ENCODE measurements at places on chromosomes 1 and 21.

DNA sequence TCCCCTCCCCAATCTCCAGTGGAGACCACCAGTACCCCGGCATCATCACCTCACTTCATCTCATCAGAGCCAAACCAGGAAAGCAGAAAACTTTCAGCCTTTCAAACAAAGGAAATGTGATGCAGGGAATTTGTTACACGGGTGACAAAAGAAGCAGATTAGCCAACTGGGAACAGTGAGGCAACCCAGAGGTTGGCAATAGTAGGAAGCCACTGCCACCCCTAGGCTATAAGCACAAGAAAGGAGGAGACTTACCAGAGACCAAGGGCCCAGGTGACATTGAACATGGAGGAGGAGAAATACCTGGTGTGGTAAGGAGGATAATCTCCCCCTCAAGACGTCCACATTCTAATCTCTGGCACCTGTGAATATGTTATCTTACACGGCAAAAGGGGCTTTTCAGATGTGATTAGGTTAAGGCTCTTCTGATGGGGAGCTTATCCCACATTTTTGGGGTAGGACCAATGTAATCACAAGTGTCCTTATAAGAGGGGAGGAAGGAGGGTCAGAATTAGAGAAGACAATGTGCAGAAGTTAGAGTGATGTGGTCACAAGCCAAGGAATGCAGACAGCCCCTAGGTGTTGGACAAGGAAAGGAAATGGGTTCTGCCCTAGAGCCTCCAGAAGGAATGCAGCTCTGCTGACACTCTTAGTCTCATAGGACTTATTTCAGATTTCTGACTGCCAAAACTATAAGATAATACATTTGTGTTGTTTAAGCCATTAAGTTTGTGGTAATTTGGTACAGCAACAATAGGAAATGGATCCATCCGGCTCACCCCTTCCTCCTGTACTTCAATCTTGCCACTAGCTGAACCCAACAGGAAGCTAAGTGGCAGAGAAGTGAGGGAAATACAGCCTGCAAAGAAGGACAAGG, 83.6 kb upstream of the VAV3 start:
- H3K4me1 ChIP-seq = peaks cover 34% of the 10 kb centered on the region
- H3K36me3 ChIP-seq = no peaks in the 10 kb centered on the region
- H3K4me3 ChIP-seq = no peak overlapping the region
- no peak overlapping the region for H3K27ac ChIP-seq
- H3K27me3 ChIP-seq = no peaks in the 10 kb centered on the region
- no peak for DNase-seq

GRCh38 chr1:7943251-7943650, 2.6 kb upstream of the TNFRSF9 start:
- H3K4me1 ChIP-seq = peaks cover 26% of the 10 kb centered on the region
- no peaks in the 10 kb centered on the region for H3K27me3 ChIP-seq
- no peak overlapping the region for H3K27ac ChIP-seq

GRCh38 chr1:244350027-244350426, 101.7 kb downstream of the ADSS2 start:
- no peak overlapping the region for H3K4me3 ChIP-seq
- DNase-seq = no peak
- H3K27ac ChIP-seq = no peak overlapping the region
- peaks cover 4% of the 10 kb centered on the region for H3K4me1 ChIP-seq
- no peaks in the 10 kb centered on the region for H3K36me3 ChIP-seq
- no peaks in the 10 kb centered on the region for H3K27me3 ChIP-seq

DNA sequence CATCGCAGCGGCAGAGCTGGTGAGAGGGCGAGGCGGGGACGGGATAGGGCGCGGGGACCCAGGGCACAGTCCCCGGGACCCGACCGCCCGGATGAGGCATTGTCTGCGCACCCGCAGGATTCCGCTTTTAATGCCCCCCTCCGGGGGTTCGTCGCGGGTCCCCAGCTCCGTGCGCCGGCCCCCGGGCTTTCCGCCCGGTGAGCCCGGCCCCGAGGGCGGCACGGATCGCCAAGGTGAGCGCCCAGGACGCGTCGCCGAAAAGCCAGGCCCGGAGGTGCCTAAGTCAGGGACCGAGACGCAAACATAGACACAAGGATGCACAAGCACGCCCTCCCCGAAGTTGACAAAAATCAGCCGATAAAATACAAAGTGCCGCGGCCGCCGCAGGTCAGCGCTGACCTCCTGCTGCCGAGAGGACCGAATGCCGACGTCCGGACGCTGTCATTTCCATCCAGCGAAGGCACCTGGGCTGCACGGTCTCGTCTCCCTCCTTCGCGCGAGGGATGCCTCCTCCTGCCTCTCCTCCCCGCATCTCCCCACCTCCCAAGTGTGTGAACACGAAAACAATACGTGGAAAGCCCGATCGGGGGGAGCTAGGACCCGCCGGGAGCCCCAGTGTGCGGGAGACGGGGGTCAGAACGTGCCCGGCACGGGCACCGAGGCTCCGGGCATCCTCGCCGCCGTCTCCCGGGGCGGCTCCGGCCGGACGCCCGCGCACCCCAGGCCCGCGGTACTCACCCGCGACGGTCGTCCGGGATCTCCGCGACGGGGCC, 101.1 kb upstream of the SOD1 start:
- no peak overlapping the region for H3K27ac ChIP-seq
- peaks cover 19% of the 10 kb centered on the region for H3K4me1 ChIP-seq
- no peaks in the 10 kb centered on the region for H3K36me3 ChIP-seq
- H3K27me3 ChIP-seq = peaks cover 6% of the 10 kb centered on the region
- peak overlapping the region; percentile 56 for H3K4me3 ChIP-seq
- peak; percentile 56 for DNase-seq

DNA sequence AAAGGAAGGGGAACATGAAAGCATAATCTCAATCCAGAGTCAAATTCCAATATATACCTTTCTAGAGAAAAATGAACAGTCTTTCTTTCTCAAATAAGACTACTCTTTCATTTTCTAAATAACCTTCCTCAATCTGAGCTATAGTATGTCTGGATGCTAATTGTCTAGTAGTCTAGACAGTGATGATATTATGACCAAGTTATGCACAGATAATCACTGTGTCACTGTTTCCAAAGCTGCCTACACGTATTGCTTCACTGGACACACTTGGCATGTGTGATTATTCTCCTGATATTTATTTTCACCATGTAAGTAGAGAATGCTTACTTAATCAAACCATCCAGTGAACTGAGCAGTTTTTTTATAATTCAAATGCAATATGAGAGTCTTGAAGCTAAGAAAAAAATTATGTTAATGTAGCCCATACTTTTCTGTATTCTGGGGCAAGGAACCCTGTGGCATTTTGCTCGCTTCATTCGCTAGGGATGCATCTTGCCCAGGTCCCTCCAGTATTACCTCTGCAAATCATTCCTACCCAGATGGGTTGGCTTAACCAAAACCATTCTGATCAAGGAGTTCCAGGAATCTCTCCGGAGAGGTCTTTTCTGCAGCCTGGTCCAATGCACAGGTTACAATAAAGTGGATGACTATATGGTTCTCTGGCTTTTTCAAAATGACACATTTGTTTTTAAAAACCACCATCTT, 303.1 kb upstream of the RUNX1 start:
- H3K36me3 ChIP-seq = no peaks in the 10 kb centered on the region
- H3K4me1 ChIP-seq = no peaks in the 10 kb centered on the region
- H3K4me3 ChIP-seq = no peak overlapping the region
- peaks cover 4% of the 10 kb centered on the region for H3K27me3 ChIP-seq
- DNase-seq = no peak
- H3K27ac ChIP-seq = no peak overlapping the region
